Hepatocyte (in vitro differentiated cells): ENCODE measurements at places on chromosomes 12 and 14. TPM values are rescaled to one million over a fixed set of nuclear protein-coding genes. Genes with fewer than 3 reads are reported as not detected.

DNA sequence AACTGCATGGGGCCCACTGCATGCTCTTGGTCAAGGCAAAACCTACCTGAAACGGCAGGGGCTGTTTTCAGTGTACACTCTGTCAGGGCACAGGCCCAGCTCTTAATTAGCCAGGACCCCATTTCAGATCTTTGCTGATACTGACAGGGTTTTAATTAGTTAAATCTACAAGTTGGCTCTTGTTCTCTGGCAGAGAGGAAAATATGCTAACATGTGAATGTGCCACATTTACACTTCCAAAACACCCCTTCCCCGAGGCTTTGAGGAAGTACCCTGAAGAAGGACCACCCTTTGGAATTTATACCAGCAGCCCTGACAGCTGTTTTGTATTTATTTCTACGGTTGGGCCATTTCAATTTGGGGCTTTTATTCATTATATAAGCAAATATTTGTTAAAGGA lies 66.3 kb downstream of the OTX2 start:
- no peak for DNase-seq

DNA sequence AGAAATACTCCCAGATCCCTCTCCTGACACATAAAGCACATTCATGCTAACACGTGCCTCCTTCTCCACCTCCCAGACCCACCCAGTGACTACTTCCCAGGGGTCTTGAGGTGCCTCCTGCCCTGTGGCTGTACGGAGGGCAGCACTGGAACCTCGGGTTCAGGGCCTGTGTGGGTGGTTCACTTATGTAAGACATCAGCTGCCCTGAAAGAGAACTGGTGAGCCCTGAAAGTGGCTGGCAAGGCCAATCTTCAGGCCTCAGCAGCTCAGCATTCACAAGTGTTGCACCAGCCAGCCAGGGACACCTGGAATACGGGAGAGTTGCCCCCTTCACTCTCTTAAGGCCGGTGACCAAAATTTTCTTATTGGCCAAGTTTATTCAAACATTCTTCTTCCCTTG lies 38.9 kb upstream of the NTF3 start:
- DNase-seq = no peak

- no peak for DNase-seq
Observed at GRCh38 chr12:2974560-2974971, 15.4 kb downstream of the TEAD4 start.

GRCh38 chr12:1914114-1914911 lies 4.1 kb downstream of the CACNA2D4 start:
- no peak for DNase-seq

The FGD4 gene
- 38.3 and 41.5 TPM in 2 replicates for total RNA-seq

The BIN2 gene
- 0.07 TPM in 1 of 2 replicates, not detected in the other for total RNA-seq

DNA sequence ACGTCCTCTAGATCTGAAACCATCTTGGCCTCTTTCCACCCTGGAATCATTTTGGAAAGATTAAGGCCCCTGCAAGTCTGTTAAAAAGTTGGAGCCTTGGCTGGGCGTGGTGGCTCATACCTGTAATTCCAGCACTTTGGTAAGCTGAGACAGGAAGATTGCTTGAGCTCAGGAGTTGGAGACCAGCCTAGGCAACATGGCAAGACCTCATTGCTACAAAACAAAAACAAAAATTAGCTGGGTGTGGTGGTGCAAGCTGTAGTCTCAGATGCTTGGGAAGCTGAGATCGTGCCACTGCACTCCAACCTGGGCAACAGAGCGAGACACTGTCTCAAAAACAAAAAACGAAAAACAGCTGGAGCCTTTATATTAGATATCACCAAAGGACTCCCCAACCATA lies 10.9 kb upstream of the ABCD4 start:
- no peak for DNase-seq

DNA sequence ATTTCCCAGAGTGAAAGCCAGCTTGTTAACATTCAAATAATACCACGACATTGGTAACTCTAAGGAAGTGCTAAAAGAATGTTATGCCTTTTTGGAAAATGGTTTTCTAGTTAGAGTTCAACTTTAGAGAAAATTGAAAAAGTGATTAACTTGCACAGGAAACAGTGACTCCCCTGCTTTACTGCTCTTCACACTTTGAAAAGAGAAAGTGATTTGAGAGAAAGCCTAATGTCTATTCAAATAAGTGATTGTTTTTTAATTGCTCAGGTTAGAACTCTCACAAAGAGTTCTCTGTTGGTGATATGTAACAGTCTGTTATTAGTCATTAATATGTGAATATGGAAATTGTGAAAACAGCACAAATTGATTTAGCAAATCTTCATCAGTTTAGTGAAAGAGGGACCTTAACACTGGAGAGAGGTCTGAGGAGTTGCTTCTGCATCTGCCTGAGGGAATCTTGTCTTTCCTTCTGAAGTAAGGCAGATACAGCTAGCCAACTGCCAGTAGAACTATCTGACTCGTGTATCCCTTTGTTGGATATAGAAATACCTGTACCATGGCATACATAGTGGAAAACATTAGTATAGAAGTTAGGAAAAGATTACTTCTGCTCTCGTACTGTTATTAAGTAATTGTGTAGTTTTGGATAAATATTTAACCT lies 25.5 kb downstream of the ATF7IP start:
- DNase-seq = no peak

- DNase-seq = no peak
Observed at GRCh38 chr14:101073598-101073965, 170.1 kb upstream of the RTL1 start.

The WNT5B gene
- 16.6 and 19.9 TPM in 2 replicates for total RNA-seq

DNA sequence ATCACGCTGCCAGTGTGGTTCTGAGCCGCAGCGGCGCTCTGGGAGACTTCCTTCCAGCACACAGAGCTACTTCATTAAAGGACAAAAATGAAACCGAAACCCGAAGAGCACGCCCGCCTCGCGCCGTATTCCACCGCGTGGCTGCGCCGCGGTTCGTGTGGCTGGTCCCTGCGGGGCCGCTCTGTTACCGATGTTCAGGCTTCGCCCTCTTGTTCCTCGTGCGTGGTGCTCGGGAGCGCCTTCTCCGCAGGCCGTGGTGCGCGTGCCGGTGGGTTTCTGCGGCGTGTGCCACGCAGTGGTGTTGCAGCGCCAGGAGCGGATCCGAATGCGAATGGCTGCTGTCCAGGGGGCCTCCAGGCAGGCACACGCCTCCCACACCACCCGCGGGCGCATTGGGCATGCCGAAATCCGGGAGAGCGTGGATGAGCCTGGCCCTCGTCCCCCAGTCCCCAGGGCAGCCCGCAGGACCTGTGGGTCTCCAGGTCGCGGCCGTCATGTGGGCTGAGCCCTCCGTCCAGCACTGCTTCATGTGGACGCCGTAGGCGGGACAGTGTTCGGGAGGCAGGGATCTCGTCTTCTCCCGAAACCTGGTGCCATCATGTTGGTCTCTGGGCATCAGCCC lies 91.2 kb downstream of the ADGRD1 start:
- DNase-seq = no peak

- DNase-seq = no peak
Observed at GRCh38 chr14:46651526-46652144, at the start of gene RPL10L. Gene RPL10L (minus strand): TSS chr14:46651781. CDS start chr14:46651736, 45 bp downstream.

DNA sequence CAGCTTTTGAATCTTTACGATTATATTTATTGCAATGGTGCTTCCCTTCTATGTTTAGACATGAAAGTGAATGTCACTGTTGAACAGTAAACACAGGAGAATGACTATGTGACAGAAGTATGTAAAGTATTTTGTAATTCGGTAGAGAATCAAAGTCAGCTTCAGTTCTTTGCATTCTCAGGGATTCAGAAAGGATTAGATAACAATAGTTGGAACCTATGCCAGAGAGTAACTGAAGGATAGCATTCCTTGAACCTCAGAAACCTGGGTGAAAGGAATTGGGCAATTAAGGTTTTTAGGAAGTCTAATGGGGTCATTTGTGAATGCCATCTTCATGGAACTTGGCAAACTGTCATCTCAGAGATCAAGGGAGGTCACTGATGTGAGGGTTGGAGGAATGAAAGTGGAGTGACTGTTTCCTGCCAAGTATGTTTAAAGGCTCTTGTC lies 305.3 kb upstream of the DDHD1 start:
- no peak for DNase-seq

GRCh38 chr12:52119398-52120254 lies 40.1 kb downstream of the SMIM41 start:
- DNase-seq = peak; percentile 83

DNA sequence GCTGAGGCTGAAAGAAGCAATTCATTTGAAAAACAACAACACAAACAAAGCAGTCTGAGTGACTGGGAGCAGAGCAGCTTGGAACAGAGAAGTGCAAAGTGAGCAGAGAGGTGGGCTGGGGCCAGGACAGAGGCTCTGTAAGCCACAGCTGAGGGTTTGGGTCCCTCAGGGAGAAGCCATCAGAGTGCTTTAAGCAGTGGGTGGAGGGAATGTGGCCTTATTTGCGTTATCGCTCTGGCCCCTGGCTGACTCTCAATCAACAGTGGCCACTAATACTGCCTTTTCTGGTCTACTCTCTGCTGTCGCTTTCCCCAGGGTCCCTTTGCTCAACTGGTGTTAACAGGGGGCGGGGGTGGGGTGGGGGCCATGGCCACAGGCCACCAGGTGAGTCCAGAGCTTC lies 44.2 kb downstream of the IRF2BPL start:
- DNase-seq = no peak

DNA sequence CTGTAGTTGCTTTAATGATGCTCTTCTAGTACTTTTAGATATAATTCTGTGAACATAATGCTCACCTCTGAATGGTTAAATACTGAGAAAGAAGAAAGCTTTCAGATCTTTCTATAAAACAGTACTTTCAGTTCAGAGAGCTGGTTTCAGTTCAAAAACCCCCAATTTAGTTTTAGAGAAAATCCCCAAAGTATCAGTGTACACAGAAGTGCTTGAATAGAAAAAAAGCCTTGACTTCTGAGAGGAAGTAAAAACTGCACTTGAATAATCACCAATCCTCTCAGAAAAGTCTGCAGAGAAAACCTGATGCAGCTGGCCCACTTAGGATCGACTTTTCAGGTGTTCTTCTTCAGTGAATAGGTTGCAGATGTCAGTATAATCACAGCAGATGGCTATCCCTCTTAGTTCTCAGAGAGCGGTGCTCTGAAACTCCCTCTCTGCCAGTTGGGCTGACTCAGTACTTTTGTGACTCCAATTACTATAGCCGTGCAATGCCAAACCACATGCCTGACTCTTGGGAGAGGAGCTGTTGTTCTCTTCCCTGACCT lies 616.3 kb downstream of the LRFN5 start:
- peak; percentile 11 for DNase-seq

The CISTR gene
- not detected in 2 replicates for total RNA-seq

The KRT2 gene
- total RNA-seq = not detected in 2 replicates

DNA sequence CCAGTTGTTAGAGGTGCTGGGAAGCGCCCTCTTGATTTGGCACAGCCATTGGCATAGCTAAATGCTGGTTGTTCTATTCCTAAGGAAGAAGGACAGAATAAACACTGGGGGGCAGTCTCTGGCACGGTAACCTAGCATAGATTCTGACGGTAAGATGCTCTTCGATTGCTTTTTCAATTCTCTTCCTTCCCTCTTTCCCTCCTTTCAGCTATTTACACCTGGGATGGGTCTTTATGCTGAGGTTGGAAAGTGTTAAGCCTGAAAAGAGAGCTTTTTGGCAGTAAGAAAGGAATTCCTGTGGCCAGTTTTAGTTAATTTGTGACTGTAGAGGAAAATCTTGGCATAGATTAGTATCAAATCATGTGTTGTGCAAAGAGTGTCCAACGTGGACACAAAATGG lies 162.8 kb downstream of the SNAPC1 start:
- no peak for DNase-seq

DNA sequence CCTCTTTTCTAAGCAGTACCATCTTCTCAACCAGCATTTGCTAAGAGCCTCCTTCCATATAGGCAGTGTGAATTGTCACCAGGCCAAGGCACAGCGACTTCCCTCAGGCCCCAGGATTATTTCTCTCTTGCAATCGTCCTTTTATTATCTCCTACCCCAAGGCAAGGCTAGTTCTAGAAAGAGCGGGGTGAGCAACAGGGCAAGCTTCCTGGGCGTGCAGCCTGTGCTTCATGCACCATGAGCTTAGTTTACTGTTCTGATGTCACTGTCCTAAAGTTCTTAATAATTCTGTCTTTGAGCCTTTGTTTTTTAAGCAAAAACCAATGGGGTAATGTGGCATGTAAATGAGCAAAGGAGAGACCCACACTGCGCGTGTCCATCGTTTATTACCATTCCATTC lies 27.9 kb downstream of the DUSP6 start:
- no peak for DNase-seq

- DNase-seq = peak; percentile 75
Observed at GRCh38 chr12:57621497-57622292, 10.5 kb downstream of the ARHGEF25 start.

The KLHL33 gene
- total RNA-seq = not detected in 2 replicates

The KRT80 gene
- total RNA-seq = 0.28 and 0.77 TPM in 2 replicates

DNA sequence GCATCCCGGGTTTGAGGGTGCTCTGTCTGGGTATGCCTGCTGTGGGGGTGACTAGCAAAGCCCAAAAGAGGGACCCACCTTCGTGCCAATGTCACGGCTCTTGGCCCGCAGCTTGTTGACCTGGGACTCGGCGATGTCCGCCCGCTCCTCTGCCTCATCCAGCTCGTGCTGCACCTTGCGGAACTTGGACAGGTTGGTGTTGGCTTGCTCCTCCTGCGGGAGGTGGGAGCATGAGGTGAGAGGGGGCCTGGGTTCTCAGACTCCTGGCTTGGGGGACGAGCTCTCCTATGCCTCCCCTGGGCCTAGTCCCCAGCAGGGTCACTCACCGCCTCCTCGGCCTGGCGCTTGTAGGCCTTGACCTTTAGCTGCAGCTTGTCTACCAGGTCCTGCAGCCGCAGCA lies 5.6 kb upstream of the MYH6 start:
- DNase-seq = no peak

DNA sequence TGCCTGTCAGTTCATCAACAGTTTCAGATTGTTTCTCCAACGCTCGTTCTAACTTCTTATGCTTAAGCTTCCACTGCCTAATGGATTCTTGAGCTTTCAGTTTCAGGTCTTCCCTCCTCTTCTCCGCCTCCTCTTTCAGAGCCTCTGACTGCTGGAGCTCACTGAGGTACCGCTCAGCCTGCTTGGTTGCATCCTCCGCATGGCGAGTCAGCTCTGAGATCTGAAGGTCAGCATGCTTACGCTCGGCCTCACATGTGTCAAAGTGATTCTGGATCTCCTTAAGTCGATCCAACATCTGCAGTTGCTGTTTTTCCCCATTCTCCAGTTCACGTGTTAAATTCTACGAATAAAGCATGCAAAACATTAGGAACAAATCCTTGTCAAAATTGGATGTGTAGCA lies 148.8 kb downstream of the CEP128 start:
- DNase-seq = no peak

The LRRC10 gene
- not detected in 2 replicates for total RNA-seq

DNA sequence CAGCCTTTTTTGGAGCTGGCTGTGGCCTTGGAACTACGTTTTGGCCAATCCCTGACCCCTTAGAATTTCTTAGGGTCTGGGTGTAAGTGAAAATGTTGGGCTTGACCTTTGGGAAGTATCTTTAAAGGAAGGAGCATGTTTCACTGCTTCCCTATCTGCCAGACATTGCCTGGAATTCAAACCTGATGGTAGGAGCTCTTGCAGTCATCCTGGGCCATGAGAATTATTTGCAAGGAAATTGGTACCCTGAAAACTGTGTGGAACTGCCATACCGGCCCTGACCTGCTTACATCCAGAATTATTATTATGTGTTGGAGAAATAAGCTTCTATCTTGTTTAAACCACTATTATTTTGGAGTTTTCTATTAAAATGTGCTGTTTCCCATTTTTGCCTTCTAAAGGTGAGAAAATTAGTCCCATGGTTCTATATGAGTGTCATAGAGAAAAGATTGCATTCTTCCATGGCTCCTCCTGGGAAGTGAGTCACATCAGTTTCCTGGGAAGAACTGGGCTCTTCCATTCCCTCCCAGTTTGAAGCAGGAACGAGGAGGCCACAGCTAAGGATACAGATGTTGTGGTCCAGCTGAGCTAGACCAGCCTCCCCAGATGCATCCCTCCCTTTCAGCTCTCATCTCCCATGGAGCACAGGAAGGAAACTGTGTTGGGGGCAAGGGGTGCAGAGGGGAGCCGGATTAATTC lies 9.5 kb upstream of the PGF start:
- DNase-seq = no peak
